Fibroblast of lung (primary cell): ENCODE measurements at places on chromosomes 7 and 10.

DNA sequence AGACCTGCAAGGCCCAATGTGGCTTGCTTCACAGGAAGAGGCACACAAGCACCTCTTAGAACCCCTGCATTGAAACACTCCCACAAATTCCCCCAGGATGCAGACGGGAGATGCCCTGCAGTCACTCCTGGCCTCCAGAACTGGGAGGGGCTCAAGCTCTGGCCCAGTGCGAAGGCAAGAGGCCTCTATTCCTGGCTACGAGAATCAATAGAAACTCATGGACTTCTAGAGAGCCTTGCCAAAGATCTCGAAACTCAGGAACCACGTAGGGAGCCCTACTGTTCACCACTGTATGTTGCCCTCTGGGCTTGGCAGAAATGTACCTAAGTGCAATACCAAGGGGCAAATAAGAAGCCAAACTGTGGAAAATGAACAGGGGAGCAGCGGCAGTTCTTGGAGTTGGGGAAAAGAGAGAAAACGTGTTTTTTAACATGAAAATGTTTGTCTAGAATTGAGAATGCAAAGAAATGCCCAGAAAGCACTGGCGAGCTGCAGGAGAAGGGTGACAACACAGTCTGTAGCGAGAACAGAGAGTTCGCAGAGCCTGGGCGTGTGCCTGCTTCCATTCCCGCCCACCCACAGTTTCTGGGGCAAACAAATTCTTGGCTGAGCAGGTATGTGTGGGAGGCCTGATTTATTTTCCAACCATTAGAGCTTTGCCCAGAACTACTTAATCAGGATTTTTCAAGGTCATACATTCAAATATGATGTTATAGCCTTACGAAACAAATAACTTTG is 260.5 kb upstream of the KLF14 start:
- DNase-seq, result peak; percentile 64

- DNase-seq, result no peak
Measured at GRCh38 chr10:101660256-101660655, 34.7 kb downstream of the FBXW4 start.

- peak; percentile 11 for DNase-seq
Measured at GRCh38 chr7:113209449-113210203, 91.3 kb upstream of the SMIM30 start.

GRCh38 chr10:29012926-29013554 is 275.8 kb upstream of the LYZL1 start:
- peak; percentile 52 for DNase-seq

GRCh38 chr7:26538689-26539088 is 247.0 kb downstream of the SNX10 start:
- no peak for DNase-seq
